ENCODE measurements at places on chromosomes 6 and 20.

GRCh38 chr6:139394027-139394649 lies 19.7 kb upstream of the CITED2 start:
- no peak for DNase-seq

DNA sequence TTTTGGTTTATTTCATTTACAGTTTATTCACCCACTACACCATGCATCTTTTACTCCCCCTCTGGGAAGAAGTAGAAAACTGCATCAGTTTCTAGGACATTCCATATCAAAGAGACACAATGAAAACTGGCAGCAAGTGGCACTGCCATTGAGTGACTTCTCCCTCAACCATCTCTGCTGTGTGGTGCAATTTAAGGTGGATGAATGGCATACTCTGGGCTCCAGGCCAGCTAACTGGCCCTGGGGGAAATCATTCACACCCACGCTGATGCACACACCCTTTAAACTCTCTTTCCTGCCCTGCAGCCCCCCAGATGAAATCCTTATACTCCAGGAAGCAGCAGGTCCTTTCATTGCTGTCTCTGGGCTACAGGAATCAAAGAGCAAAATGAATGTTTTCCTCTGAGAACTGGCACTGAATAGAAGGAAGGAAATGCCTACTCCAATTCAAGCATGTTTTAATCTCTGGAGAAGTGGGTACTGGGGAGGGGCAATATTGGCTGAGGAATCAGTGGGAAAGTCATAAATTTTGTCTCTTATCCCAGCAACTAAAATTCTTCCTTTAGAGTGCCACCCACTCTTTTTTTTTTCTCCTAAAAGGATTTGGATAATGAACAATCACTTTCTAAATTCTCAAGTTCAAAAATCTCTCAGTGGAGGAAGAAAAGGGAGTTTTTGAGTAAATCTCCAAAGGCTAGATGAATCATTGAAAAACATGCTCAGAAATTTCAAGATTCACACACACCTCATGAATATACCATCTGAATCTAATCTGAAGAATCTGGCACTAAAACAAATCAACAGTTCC lies 16.9 kb upstream of the RFPL4B start:
- no peak for DNase-seq

GRCh38 chr6:119934816-119935215 lies 585.3 kb upstream of the MAN1A1 start:
- no peak for DNase-seq

DNA sequence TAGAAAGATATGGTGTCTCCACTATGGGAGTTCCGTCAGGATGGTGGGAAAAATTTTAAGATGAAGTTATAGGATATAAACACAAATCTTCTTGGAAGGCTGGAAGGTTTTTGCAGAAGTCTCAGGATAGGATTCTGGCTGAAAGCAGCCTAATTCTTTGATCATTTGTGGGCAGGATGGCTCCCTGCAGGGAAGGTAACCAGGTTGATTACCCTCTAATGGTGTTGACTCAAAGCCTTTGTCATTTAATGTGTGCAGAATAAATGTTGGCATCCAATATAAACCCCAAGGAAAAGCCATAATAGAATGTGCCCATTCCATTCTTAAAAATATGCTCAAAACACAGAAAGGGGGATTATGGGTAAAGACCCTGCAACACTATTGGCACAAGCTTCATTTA lies 204.3 kb downstream of the EPM2A start:
- no peak for DNase-seq

- no peak for DNase-seq
Observed at GRCh38 chr6:104014163-104014959, 845.4 kb downstream of the HACE1 start.
